Sigmoid colon (tissue), 7 donors: ENCODE measurements at places on chromosomes 7 and 10. TPM values are rescaled to one million over a fixed set of nuclear protein-coding genes. Genes with fewer than 3 reads are reported as not detected.

GRCh38 chr7:38798552-38799267 lies 110.3 kb downstream of the VPS41 start:
- peaks cover 15% of the 10 kb centered on the region for H3K36me3 ChIP-seq
- H3K27ac ChIP-seq = no peak overlapping the region
- no peak overlapping the region for H3K4me3 ChIP-seq
- DNase-seq = no peak
- no peaks in the 10 kb centered on the region for H3K4me1 ChIP-seq
- no peaks in the 10 kb centered on the region for H3K27me3 ChIP-seq

- peaks cover 98% of the 10 kb centered on the region for H3K27me3 ChIP-seq
- peaks cover 73% of the 10 kb centered on the region for H3K4me1 ChIP-seq
- DNase-seq = no peak
- no peaks in the 10 kb centered on the region for H3K36me3 ChIP-seq
- H3K27ac ChIP-seq = no peak overlapping the region
- peak overlapping the region; percentile 7 for H3K4me3 ChIP-seq
Measured at GRCh38 chr10:101224910-101225823, 4.1 kb downstream of the LBX1 start.

- no peak overlapping the region for H3K27ac ChIP-seq
- no peak for DNase-seq
- H3K4me3 ChIP-seq = no peak overlapping the region
- H3K36me3 ChIP-seq = no peaks in the 10 kb centered on the region
Measured at GRCh38 chr10:24652381-24652957, 71.2 kb downstream of the ARHGAP21 start.

DNA sequence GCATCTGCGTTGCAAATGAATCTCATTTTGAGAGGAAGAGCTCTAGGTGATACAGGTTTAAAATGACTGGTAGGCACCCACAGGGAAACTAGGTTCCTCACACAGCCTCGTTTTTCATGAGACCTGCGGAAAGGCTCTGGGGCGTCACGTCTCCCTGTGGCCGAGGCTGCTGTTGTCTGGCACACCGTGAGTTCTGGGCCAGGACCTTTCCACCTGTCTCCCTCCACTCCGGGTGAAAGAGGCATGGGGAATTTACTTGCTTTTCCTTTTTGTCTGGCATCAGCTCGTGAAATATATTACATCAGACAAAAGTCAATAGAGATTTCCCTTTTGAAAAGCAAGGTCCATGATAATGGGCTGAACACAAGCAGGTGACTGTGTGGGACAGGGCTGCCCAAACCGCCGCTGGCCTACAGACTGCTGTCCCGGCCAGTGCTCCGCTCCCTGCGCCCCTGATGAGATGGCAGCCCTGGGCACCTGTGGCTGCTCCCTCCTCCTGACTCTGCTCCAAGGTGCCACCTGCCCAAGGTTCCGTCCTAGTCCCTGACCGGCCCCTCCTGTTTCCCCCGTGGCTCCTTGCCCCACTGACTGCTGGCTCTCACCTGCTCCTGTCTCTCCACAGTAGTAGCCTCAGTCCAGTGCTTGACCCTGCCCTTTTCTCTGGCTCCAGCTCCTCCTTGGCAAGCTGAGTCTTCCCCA lies 109.6 kb downstream of the NKX6-2 start:
- no peaks in the 10 kb centered on the region for H3K27me3 ChIP-seq
- no peak overlapping the region for H3K4me3 ChIP-seq
- no peaks in the 10 kb centered on the region for H3K4me1 ChIP-seq
- no peak overlapping the region for H3K27ac ChIP-seq
- peak; percentile 59 for DNase-seq
- no peaks in the 10 kb centered on the region for H3K36me3 ChIP-seq

DNA sequence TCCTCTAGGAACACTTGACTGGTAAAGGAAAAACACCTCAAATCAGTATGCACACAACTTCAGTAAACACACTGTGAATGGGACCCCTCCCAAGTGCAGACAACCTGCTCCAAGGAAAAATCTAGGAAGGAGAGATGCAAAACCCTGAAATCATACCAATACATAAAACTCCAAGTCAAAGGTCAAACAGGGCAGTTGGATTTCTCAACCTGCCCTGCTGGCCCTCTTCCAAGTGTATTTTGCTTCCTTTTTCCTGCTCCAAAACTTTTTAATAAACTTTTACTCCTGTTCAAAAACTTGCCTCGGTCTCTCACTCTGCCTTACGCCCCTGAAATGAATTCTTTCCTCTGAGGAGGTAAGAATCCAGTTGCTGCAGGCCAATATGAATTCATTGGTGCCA lies 665.1 kb downstream of the SORCS1 start:
- no peaks in the 10 kb centered on the region for H3K4me1 ChIP-seq
- H3K36me3 ChIP-seq = no peaks in the 10 kb centered on the region
- no peak for DNase-seq
- H3K4me3 ChIP-seq = no peak overlapping the region

GRCh38 chr7:92835851-92836488 lies 403 bp downstream of the CDK6 start:
- H3K4me1 ChIP-seq = no peaks in the 10 kb centered on the region
- peak overlapping the region; percentile 55 for H3K4me3 ChIP-seq
- DNase-seq = peak; percentile 65
- H3K27me3 ChIP-seq = no peaks in the 10 kb centered on the region
- H3K27ac ChIP-seq = peak overlapping the region; percentile 92
- H3K36me3 ChIP-seq = no peaks in the 10 kb centered on the region

DNA sequence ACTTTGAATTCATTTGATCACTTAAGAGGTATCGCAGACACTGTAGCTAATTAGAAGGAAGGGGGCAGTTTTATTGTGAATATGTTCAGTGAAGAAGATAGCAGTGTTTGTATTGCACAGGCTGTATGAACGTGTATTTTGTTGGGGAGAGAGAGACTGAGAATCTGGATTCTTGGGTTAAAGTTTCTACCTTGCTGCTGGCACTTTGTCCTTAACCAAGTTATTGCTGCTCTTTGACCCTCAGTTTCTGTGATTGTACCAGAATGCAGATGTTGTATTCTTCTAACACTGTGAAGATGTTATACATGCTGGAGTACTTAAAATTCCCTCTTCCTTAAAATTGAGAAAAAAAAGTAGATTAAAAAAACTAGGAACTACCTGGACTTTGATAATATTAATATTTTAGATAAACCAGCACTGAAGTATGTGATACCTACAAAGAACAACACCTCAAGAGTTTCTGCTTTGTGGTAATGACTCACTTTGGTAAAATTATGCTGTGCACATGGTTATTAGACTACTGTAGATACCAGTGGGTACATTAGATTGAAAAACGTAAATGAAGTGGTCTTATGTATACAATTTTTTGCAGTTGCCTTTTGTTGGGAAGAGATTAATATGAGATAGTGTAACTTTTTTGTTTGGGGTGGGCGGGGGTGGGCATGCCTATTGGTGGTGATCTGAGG lies 321.3 kb downstream of the AUTS2 start:
- H3K4me1 ChIP-seq = no peaks in the 10 kb centered on the region
- no peaks in the 10 kb centered on the region for H3K27me3 ChIP-seq

DNA sequence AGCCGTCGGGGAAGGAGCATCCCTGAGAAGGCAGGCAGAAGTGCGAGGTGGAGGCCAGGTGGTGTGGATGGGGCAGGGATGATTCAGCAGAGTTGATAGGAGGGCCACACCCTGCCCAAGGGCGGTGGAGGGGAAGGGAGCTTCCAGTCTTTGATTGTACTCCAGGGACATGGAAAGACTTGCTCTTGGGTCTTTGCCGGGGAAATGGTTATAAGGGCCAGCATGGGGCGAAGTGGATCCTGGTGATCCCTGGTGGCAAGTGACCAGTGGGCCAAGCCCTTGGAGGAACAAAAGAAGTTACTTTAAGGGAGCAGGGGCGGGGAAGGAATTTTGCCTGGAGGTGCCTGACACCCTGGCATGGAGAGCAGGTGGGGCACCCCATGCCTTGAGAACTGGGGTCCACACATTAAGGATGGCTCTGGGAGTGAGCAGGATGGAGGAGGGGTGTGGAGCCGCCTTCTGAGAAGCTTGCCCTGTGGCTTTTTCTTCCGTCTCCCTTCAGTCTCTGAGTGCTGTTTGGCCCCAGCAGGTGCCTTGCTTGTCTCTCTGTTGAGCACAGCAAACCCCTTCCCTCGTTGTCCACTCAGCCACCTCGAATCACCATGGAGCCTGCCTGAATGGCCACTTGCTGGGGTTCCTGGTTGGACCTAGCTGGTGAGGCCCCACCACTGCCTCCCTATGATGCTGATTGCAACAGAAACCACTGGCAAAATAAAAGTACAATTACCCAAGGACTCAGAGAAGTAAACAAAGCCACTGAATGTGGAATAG lies 83.9 kb downstream of the RAMP3 start:
- no peaks in the 10 kb centered on the region for H3K36me3 ChIP-seq
- peaks cover 6% of the 10 kb centered on the region for H3K27me3 ChIP-seq
- no peak overlapping the region for H3K27ac ChIP-seq
- H3K4me3 ChIP-seq = no peak overlapping the region
- H3K4me1 ChIP-seq = no peaks in the 10 kb centered on the region

- H3K36me3 ChIP-seq = no peaks in the 10 kb centered on the region
- no peak overlapping the region for H3K4me3 ChIP-seq
- no peak overlapping the region for H3K27ac ChIP-seq
- no peak for DNase-seq
Measured at GRCh38 chr7:116836911-116837310, 25.5 kb upstream of the CAPZA2 start.

- no peak for DNase-seq
- no peaks in the 10 kb centered on the region for H3K27me3 ChIP-seq
- H3K4me3 ChIP-seq = no peak overlapping the region
- H3K27ac ChIP-seq = no peak overlapping the region
- no peaks in the 10 kb centered on the region for H3K4me1 ChIP-seq
Measured at GRCh38 chr10:11510736-11511135, 100.7 kb downstream of the USP6NL start.

DNA sequence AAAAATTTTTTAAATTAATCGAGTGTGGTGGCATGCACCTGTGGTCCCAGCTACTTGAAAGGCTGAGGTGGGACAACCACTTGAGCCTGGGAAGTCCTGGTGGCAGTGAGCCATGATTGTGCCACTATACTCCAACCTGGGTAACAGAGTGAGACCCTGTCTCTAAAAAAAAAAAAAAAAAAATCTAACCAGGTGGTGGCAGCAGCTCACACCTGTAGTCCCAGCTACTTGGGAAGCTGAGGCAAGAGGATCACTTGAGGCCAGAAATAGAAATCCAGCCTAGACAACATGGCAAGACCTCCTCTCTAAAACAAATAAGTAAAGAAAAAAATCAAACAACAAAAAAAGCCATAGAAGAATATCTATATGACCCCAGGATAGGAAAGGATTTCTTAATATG lies 3.6 kb upstream of the MYOF start:
- no peak for DNase-seq
- no peaks in the 10 kb centered on the region for H3K27me3 ChIP-seq
- H3K4me3 ChIP-seq = no peak overlapping the region

DNA sequence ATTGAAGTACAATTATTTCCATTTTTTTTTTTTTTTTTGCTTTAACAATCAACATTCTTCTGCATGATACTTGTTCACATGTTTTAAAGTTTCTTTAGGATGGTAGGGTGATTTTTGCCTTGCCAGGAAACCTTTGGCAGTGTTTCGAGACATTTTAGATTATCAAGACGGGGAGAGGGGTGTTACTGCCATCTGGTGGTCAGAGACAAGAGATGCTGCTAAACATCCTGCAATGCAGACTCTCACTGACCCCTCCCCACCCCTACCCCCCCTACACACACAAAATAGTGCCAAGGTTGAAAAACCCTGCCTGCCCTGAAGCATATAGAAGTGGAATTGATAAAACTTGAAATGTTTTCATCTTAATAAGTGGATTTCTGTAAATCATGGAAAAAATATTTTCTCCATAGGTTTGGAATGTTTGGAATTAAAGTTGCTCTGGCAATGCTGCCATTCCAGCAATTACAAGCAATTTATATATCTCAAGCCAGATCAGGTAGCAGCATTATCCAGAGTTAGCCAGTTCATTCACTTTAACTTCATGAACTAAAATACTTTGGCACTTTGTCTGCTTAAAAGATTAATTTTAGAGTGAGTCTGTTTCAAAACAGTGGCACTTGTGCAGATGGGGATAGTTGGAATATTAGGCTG lies 62.1 kb downstream of the SDHAF3 start:
- no peaks in the 10 kb centered on the region for H3K36me3 ChIP-seq
- no peak overlapping the region for H3K4me3 ChIP-seq
- H3K4me1 ChIP-seq = no peaks in the 10 kb centered on the region
- H3K27ac ChIP-seq = no peak overlapping the region
- no peaks in the 10 kb centered on the region for H3K27me3 ChIP-seq
- no peak for DNase-seq

- H3K27me3 ChIP-seq = no peaks in the 10 kb centered on the region
- H3K4me3 ChIP-seq = no peak overlapping the region
- no peaks in the 10 kb centered on the region for H3K36me3 ChIP-seq
- H3K4me1 ChIP-seq = no peaks in the 10 kb centered on the region
- no peak for DNase-seq
Measured at GRCh38 chr10:34139559-34139958, 675.5 kb downstream of the PARD3 start.

DNA sequence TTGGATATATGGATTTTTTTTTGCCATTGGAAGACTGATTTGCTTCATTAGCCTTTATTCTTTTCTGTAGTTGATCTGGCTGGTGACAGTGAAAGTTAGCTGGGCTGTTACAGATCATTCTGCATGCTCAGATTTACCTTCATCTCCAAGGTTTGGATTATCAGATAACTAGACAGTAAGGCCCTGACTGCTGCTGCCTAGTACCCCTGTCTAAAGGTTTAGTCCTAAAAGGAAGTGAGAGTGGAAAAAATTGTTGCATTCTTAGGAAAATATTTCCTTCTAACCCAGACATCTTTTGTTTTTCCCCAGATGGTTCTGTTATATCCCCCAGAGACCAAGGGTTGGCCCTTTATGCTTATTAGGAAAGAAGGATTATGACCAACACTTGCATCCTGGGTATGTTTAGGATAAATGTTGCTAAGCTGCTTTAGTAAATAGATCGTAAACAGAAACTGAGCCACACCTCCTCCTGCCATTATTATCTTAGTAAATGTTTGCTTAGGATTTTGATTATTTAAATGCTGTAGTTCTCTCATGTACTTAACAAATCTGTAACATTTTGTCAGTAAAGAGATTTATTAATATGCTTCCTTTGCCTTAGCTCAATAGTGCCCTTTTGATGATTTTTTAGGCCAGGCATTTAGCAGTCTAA lies 44.4 kb downstream of the MCU start:
- peaks cover 55% of the 10 kb centered on the region for H3K4me1 ChIP-seq
- no peaks in the 10 kb centered on the region for H3K36me3 ChIP-seq
- H3K27ac ChIP-seq = peak overlapping the region; percentile 43
- no peaks in the 10 kb centered on the region for H3K27me3 ChIP-seq
- DNase-seq = no peak

- no peak for DNase-seq
- peaks cover 43% of the 10 kb centered on the region for H3K36me3 ChIP-seq
- H3K4me1 ChIP-seq = peaks cover 15% of the 10 kb centered on the region
- H3K27ac ChIP-seq = no peak overlapping the region
- no peaks in the 10 kb centered on the region for H3K27me3 ChIP-seq
Measured at GRCh38 chr10:27158421-27158820, 3.3 kb downstream of the MASTL start.

Gene CRYGN
- total RNA-seq = 1.4 TPM

Gene NUDT5
- total RNA-seq = 20.8 TPM

Gene SLC16A9
- 0.36 TPM for total RNA-seq
